ENCODE measurements at places on chromosomes 16 and 17.

- DNase-seq: no peak
These were observed 65.3 kb upstream of the NFAT5 start for GRCh38 chr16:69500496-69500895.

DNA sequence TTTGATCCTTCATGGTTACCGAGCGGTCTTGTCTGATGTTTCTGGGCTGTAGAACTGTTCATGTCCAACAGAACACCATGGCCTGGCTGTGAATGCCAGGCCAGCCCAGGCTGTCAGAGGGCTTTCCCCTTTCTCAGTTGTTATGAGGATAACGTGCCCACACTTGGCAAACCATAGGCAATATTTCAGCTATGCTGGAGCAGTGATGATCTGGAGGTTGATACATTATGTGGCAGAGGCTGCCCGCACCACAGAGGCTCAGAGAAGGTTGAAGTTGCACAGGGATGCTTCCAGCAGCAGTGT, 92.9 kb downstream of the C16orf78 start:
- DNase-seq: no peak

GRCh38 chr17:75081611-75082540, 5.9 kb upstream of the SLC16A5 start:
- DNase-seq: no peak

DNA sequence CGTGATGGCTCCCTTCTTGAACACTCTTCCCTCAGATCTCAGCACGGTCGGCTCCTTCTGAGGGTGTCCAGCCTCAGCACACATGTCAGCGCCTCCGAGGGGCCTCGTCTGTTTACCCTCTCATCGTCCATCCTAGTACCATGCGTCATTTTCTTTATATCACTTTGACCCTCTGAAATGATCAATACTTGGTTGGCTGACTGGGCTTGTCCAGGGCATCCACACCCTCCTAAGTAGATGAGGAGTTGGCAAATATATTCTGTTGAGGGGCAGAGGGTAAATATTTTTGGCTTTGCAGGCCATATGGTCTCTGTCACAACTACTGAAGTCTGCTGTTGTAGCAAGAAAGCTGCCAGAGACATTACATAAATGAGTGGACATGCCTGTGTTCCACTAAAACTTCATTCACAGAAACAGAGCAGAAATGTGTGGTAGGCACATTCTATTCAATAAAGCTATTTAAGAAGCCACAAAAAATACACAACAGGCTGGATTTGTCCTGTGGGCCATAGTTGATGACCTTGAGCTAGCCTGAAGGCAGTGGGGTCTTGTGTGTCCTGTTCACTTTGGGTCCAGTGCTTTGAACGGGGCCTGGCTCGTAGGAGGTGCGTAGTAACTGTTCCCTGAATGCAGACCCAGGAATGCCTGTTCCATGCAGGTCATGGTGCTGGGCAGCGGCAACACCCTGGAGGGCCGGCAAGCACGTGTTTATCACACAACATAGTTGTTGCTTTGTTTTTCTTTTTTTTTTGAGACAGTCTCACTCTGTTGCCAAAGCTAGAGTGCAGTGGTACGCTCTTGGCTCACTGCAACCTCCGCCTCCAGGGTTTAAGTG, 185.8 kb downstream of the SNX29 start:
- DNase-seq: no peak

DNA sequence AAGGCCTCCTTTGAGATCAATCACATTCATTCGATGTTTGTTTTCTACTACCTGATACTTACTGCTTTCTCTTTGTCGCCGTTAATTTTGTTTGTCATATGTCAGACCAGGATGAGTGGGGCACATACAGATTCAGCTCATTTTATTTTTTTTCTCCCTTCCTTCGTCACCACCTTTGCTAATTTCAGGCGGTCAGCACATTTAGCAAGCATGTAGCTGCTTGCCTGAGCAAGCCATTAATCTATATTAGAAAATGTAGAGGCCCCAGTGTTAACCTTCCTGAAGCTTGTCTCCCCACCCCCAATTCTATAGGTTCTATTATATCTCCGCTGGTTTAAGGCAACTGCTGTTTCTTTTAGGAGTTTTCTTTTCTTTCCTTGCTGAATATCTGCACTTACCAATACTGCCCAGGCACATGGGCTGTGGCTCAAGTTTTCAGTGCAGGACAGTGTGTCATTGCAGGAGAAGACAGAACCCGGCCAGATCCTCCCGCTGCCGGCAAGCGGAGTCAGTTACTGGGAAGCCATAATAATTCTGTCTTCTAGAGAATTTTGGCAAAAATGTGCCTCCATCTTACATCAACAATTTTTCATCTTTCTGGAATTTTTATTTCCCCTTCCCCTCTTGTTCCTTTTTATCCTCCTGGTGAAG, 714.3 kb downstream of the WWOX start:
- no peak for DNase-seq

- no peak for DNase-seq
These were observed 43.6 kb downstream of the HOXB1 start for GRCh38 chr17:48487221-48487620.

DNA sequence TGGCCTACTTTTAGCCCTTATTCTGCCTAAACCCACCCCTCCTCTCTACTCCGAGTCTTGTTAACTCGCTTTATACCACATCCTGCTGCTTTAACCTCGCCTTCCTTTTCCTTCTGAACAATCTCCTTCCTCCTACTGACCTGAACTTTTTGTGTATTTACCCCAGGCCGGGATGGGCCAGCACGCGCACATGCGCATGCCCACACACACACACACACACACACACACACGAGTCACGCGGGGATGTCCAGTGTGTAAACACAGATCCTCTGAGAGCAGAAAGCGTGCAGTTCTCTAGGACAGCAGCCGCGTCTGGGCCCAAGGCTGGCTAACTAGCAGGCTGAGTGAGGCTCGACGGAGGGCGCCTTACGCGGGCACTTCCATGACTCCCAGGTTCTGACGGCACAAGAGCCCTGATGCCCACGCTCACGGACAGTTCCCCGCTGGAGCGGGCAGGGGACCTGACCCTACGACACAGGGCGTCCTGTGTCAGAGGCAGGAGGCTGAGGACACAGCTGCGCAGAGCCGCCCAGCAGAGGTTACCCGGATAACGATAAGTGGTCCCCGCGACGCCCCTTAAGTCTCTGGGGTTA, 610 bp downstream of the PIK3R5 start:
- DNase-seq: no peak

- DNase-seq: no peak
These were observed 2.8 kb downstream of the TOB1 start for GRCh38 chr17:50863221-50863843.

DNA sequence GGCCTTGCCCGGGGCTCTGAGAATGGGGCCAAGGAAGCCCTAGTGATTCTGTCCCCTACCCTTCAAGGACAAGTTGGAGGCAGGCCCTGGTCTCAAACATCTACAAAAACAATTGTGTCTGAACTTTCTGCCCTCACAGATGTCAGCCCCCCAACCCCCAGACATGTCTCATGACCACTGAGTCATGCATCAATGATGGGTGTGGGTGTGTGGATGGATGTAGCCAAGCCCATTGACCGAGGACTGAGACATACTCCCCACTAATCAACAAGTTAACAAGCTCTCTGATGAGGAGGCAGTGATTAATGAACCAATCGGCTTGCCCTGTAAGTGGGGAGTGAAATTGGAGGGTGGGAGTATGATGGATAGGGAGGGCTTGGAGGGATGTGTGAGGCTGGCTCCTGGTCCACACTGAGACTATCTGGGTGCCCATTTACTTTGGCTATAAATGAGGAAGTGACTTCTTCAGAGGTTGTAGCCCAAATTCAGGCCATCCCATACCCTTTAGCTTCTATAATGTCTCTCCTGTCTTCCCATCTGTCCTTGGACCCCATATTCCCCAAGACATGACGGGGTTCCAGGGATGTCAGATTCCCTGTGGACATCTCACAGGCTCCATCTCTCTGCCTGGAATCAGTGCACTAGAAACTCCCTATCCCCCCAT, 97.1 kb upstream of the TMEM97 start:
- no peak for DNase-seq

DNA sequence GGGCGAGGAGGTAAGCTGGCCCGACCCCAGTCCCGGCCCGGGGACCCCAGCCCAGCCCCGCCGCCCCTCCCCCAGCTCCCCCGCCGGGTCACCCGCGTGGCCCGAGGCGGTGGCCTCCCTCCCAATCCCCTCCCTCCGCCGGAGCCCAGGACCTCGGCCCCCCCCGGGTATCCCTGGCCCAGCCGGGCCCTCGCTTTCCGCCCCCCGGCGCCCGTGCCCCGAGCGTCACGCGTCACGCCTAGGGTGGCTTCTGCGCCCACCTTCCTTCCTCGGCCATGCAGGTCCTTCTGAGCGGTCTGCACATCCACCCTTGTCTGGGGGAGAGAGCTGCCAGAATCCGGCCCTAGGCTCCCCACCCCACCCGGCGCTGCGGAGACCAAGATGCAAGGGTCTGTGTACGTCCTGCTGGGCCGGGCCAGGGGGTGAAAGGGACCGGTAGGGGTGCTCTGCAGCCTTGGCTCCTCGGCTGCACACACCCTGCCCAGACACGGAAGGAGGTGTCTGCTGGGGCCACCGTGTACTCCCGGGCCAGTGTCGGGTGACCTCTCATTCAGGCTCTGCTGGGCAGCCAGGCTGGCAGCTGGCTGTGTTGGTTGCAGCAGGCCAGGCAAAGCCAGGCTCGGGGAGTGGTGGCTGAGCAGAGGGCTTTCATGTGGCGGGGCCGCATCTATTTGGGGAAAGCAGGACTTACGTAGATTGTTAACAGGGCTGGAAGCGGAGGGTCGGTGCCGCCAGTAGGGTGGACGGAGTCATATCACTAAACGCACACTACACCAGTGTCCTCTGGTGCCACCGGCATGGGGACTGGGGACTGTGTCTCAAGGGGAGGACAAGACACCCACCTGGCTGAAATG, 754 bp downstream of the RAB11FIP4 start:
- DNase-seq: no peak

GRCh38 chr16:17002565-17002964, 468.2 kb downstream of the XYLT1 start:
- DNase-seq: no peak

DNA sequence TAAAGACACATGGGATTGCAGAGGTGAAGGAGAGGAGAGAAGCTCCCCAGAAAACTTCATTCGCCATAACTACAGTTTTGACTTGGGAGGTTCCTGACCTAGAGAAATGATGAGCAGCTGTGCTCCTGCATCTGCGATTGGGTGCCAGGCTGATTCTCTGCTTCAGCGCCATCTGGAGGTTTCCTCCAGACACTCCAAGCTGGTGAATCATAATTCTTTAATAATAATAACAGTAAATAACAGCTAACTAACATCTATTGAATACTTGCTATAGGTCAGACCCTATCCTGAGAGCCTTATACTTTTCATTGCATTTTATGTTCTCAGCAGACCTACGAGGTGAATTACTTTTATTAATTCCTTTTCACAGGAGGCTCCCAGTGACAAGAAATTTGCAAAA, 575.8 kb downstream of the TOX3 start:
- no peak for DNase-seq

- DNase-seq: no peak
These were observed 12.0 kb downstream of the AMFR start for GRCh38 chr16:56413381-56413780.

- DNase-seq: peak; percentile 33
These were observed 23.1 kb upstream of the C16orf78 start for GRCh38 chr16:49350265-49351095.

- DNase-seq: no peak
These were observed 215.2 kb downstream of the CPPED1 start for GRCh38 chr16:12588510-12588909.

DNA sequence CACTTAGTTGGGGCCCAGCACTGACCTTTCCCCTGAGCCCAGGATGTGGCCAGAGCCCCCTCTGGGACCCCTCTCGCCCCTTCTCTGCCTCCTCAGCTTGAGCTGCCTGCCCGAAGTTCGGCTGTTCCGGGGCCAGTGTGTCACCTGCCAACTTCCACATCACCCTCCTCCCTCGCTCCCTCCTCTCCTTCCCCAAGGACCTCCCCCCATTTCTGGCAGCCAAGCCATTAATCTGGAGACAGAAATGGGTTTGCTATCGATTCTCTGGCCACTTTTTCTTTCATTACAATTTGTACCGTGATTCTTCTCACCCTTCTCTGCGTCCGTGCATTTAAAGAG, 8.8 kb upstream of the ADAM11 start:
- DNase-seq: no peak

DNA sequence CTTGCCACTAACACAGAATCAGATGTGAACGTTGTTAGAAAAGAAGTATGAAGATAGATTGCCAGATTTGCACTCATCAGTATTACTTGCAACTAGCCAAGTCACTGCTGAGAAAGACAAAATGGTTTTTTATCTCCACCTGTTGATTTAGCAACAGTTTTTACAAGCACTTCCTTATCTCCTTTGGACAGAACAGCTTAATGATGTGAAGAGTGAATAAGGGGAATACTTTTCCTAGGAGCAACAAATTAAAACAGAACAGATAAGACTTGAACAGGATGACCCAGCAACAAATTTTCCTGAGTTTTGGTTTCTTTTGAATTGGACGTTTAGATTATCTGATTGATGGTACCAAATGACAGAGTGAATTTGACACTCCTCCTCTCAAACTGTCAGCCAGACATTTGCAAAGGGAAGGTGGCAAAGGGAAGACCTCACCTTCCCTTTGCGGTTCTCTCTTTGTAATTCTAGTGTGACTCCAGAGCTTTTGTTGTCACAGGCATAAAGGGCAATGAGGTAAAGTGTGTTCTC, 130.6 kb downstream of the NLK start:
- DNase-seq: no peak

DNA sequence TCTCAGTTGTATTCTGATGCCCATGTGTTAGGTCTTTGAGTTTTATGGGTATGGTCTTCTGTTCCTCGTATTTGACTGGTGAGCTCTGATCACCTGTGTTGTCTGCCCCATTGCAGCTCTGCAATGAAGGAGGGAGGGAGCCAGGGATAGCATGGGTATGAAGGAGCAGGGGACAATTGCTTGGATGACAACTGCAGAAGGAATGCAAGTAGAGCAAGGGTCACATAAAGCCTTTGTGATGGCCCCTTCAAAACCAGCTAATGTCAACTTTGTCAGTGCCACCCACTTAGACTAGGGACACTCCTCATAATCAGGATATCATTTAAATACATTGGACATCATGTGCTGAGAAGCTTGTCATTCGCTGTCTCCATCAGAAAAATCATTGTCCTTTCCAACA, 152.7 kb upstream of the MAF start:
- DNase-seq: no peak

DNA sequence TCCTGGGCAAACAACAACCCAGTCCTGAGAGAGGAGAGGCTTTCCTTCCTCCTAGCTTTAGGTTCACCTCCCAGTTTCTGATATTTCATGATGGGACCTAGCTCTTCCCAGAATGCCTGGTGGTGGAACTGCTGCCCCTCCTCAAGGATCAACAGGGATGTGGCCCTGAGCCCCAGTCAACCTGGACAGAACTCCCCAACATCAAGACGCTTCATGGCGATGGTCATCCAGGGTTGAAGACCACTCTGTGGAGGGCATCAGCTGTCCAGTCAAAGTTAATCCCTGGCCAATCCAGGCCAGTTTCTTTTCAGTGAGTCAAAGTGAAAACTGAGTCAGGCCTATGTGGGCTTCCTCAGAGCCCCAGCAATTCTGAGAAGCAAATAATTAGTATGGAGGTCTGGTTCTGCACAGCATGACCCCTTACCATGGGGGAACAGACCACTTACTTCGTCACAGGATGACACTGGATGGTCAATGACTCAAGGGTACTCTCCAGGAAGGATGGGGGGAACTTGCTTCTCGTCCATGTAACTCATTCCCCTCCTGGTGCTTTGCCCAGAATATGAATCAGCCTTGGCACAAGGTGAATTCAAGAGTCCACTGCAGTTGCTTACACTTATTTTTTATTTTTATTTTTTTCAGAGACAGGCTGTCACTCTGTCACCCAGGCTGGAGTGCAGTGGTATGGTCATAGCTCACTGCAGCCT, 14.7 kb upstream of the XYLT2 start:
- no peak for DNase-seq

All from D721Med (cell line).